D721Med (cell line): ENCODE measurements at places on chromosomes 7 and 10.

DNA sequence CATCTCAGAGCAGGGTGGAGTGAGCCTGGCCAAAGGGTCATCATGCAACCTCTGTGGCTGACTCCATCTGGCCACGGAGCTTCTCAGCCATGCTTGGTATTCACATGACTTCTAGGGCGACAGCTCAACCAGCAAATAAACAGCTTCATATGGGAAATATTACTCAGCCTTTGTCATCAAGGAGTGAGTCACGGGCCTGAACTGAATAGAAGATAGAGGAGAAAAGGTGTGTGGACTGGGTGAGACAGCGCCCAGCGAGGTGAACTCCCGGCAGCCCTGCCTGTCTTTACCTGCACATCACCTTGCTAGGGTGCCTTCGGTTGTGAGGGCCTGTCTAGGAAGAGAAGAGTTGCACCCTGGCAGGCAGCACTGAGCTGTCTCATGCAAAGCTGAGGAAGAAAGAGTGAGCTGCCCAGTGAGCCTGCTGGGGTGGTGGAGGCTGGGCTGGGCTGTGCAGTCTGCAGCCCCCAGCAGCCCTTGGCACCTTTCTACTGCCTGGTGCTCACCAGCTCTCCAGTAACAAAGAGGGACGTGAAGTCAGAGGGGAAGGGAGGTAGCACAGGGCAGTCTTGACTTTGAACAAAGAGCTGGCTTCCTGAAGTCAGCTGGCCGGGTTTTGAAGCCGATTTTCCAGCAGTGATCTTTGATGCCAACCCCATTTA is 114.2 kb downstream of the EGFR start:
- DNase-seq = no peak

GRCh38 chr10:119190353-119190752 is 11.7 kb upstream of the PRDX3 start:
- no peak for DNase-seq

DNA sequence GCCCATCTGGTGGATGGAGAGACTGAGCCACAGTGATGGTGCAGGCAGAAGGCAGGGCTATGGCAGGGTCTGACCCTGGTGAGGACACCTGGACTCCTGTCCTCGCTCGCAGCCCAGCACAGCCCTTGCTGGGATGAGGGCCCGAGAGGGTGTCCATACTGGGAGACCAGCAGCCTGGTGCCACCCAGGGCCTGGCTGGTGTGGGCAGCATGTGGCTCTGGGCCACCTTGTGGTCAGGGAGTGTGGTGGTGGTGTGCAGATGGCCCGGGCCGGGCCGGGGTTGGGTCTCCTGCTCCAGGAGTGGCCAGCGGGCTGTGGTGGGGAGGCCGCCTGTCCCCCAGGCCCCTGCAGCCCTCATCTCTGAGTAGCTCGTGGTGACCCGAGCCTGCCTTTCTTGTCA is 14.9 kb downstream of the ADCY1 start:
- DNase-seq = no peak

DNA sequence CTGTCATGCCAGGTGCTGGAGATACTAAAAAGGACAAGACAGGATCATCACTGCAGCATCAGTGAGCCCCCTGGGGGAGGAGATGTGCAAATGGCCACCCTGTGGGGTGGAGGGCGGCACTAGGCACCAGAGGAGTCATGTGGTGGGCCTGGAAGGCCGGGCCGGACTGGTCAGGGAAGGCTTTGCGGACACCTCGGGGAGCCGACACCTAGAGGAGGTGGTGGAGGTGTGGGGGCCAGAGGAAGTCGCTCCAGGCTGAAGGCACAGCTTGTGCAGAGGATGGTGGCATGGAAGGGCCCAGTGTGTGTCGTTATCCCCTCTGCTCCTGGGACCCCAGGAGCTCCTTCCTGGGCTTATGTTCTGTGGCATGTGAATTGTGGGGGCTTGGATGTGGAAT is 437.7 kb downstream of the RPS24 start:
- no peak for DNase-seq

DNA sequence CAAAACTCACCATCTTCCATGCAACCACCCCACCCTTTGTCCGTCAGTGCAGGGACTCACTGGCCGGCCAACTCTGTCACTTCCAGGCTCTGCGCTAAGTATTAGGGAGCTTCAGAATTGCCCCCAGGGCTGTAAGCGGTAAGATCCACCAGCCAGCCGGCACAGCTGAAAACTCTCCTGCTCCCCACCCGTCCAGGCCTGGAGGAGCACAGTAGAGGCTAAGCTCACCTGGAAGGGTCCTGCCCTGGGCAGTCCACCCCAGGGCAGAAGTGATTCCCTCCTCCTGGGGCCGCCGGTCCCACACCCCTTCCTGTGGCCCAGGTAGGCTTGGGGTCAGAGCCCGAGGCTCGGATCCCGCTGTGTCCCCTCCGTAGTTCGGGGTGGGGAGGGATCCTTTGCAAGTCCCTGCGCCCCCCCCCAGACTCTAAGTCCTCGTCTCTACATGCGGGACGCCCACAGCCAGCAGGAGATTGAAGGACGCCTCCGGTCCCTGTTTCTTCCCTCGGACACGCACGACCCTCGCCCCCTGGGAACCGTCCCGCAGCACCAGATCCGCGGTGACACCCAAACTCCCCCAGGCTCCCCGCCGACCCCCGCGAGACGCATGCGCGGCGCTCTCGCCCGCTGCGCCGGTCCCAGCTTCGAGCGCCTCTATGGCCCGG is 138.9 kb downstream of the ARHGAP22 start:
- no peak for DNase-seq

- DNase-seq = no peak
Measured at GRCh38 chr10:114491419-114491818, 87.1 kb upstream of the AFAP1L2 start.

DNA sequence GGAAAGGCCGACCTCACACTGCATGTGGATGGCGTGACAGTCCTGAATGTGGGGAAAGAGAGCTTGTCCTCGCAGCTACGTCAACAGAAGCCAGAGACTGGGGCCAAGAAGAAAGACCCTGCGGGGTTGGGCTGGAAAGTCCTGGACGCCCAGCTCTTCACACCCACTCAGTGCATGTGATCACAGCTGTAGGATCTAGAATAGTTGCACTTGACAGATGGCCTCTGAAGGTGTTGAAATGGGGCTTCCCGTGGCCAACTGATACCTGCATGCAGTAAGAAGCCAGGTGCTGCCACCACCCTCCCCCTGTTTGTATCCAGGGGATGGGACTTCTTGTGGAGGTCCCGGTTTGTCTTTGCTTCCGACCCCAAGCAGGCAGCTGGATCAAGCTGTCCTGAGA is 34.1 kb upstream of the OCM2 start:
- DNase-seq = no peak

GRCh38 chr7:114740095-114740494 is 181.8 kb upstream of the MDFIC start:
- DNase-seq = no peak

DNA sequence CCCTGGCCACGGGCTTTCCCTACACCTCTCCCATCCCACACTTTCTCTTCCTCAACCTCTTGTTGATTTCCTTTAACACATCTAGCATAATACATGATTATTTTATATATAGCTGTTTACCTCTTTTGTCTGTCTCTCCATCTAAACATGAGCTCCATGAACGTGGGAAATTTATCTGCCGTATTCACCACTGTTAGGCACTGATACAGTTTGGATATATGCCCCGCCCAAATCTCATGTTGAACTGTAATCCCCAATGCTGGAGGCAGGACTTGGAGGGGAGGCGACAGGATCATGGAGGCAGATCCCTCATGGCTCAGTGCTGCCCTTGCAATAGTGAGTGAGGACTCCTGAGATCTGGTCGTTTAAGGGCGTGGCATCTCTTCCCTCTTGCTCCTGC is 5.7 kb downstream of the CYTH3 start:
- DNase-seq = no peak

DNA sequence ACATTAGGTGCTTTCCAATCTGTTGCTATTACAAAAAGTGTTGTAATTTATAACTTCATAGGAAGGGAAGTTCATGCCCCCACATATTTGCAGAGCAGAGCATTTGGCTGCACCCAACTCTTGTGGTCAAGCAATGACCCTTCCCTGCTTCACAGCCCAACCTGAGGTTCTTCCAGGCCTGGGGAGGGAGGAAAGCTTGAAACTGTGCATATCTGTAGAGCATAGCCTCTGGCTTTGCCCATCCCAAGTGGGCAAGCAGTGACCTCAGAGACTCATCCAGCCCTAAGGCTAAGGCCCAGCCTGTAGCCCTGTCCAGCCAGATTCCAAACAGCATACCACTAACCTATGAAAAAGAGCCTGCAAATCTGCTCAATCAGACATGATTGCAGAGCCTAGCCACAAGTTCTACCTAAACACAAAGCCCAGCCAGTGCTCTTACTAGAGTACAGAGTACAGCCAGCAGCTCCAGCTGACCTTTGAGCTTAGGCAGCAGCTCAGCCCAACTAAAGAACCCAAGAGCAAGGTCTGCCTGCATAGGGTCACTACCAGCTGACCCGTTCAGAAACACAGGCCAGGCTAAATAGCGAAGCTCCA is 14.4 kb upstream of the GSTK1 start:
- DNase-seq = no peak

DNA sequence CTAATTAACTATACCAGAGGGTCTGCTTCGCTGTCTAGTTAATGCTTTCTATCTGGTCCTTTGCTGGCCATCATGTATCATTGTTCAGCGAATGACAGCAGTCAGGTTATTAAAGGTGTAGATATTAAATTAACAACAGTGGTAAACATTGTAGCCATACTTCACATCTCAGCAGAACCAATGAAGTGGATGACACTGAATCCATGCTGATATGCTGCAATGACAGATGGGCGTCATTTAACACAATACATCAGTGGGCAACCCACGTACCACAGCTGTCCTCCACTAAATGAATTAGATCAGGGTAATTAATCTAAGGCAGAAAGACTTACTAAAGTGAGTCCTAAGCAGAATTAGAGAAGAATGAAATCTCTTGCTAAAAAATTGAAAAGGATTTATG is 767.2 kb downstream of the NXPH1 start:
- DNase-seq = no peak

GRCh38 chr7:119959811-119960210 is 313.2 kb upstream of the KCND2 start:
- no peak for DNase-seq

DNA sequence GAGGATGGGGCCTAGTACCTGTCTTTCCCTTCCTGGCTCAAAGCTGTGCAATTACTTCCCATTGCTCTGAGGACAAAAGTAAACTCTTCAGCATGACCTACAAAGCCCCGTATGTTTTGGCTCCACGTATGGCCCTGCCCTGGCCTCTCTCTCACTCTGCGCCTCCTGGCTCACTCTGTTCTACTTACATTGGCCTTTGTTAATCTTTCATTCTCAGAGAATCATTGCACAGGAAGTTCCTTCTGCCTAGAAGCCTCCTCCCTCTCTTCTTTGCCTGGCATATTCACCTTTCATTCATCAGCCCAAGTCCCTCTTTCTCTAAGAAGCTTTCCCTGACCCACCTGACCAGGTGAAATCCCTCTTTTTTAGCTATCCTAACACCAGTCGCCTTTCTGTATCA is 23.9 kb downstream of the LIPM start:
- DNase-seq = no peak

DNA sequence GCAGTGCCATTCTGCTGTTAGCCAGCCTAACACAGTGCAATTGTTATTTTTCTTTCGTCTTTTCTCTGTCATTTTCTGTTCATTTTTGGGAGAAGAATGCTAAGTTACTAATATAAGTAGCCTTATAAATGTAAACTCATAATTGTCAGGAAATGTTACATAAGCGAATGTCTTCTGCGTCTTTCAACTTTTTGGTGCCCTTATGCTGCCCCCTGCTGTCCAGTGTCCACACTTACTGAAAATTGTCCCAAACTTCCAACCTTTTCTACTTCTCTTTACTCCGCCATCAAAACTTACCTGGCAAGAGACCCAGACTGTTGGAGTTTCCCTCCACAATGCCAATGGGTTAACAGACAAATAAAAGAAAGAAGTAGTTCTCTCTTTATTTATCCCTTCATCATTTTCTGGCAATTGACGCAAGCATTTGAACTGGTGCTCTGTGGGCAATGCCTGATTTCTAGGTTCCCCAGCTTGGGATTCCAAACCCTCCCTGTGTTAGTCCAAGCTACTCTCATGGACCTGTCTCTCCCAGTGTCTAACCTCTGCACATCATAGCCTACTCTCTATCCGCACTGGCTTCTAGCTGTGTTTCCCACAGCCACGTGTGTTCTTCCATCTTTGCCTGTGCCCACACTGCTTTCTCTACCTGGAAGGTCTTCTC is 21.0 kb upstream of the EPC1 start:
- peak; percentile 31 for DNase-seq

DNA sequence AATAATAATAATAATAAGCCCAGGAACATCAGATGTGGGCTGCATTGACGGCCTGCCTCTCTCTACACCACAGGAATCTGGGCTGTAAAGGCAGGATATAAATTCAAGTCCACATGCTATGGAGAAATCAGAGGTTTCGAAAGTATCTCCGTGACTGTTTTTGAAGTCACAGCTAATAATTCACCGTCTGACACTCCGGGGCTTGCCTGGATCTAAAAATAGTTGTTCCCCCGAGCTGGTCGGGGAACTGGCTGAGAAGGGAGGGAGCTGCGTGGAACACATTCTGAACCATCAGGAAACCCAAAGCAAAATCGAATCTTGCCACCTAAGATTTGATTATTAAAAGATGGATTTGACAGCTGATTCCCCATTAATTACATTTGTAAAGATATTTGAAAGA is 35.4 kb downstream of the KLF6 start:
- DNase-seq = no peak

DNA sequence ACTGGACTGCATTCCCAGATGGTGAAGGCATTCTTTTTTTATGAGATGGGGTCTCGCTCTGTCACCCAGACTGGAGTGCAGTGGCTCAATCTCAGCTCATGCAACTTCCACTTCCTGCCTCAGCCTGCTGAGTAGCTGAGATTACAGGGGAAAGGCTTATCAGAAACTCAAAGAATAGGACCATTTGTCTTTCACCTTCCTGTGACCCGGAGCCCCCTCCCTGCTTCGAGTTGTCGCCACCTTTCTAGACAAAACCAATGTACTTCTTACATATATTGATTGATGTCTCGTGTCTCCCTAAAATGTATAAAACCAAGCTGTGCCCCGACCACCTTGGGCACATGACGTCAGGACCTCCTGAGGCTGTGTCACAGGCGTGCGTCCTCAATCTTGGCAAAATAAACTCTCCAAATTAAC is 1.8 kb upstream of the METTL27 start:
- DNase-seq = no peak

GRCh38 chr7:12995912-12996469 is 308.6 kb downstream of the ARL4A start:
- DNase-seq = no peak

GRCh38 chr10:98908868-98909267 is 326.8 kb downstream of the HPSE2 start:
- DNase-seq = no peak

- no peak for DNase-seq
Measured at GRCh38 chr7:24933298-24933697, 46.7 kb downstream of the OSBPL3 start.
